ENCODE measurements at places on chromosomes 16 and 17.

GRCh38 chr17:64202683-64203344, 60.2 kb downstream of the TEX2 start:
- DNase-seq, result no peak

- no peak for DNase-seq
Observed at GRCh38 chr16:50487528-50487927, 60.7 kb upstream of the NKD1 start.

- no peak for DNase-seq
Observed at GRCh38 chr16:60510941-60511340, 1525.3 kb downstream of the CDH8 start.

DNA sequence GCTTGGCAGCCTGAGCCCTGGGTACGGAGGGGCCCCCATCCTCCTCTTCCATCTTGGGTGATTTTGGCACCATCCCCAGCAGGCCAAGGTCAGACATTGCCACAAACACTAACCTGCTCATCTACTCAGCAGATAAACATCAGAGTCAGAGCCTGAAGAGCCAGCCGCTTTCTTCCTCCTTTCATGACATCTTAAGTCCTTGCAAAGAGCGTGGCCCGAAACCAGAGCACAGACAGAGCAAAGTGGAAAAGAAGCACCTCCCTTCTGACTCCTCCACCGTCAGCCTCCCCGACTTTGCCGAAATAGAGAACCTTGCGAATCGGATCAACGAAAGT, 60.4 kb upstream of the RPH3AL start:
- no peak for DNase-seq

GRCh38 chr16:13995194-13995593, 75.2 kb downstream of the ERCC4 start:
- no peak for DNase-seq

- no peak for DNase-seq
Observed at GRCh38 chr17:72974605-72975232, 117.8 kb downstream of the SLC39A11 start.

DNA sequence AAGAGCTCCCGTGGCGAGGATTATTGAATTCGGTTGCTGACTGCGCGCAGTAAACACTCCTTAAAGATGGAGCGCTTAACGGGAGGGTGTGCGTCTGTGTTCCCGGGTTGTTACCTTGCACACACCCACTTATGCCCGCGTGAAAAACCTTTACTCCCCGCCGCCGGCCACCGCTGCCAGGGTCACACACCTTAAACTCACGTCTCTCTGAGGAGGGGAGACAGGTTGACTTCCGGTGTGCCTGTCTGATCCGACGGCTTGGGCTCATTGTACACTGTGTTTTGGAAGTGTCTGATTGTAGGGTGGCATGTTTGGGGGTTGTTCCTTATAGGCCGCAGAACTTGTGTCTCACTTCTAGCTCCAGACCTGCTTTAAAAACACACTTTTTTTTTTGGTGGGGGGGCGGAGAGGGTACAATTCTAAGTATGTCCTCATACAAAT, 66.8 kb downstream of the KPNA2 start:
- no peak for DNase-seq

- peak; percentile 91 for DNase-seq
Observed at GRCh38 chr17:1197781-1198490, 18.2 kb upstream of the ABR start.

DNA sequence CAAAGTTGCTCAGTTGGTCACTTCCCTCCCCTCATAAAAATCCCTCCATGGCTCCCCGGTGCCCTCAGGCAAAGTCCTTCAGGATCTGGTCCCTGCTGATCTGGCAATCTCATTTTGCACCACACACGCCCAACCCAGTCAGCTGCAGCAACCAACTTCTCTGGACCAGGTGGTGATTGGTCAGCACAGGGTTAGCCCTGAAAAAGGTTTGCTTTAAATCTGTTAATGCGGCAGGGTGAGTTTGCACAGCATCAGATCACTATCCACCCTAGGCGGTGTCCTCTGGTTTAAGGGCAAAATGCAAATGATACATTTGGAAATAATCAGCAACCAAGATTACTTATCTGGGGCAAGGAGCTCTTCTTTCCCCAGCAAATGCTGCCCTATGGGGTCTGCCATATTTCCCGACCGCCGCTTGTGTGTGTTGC, 42.9 kb upstream of the TNRC6C start:
- no peak for DNase-seq

- DNase-seq, result no peak
Observed at GRCh38 chr16:74275711-74276110, 20.9 kb upstream of the PSMD7 start.

DNA sequence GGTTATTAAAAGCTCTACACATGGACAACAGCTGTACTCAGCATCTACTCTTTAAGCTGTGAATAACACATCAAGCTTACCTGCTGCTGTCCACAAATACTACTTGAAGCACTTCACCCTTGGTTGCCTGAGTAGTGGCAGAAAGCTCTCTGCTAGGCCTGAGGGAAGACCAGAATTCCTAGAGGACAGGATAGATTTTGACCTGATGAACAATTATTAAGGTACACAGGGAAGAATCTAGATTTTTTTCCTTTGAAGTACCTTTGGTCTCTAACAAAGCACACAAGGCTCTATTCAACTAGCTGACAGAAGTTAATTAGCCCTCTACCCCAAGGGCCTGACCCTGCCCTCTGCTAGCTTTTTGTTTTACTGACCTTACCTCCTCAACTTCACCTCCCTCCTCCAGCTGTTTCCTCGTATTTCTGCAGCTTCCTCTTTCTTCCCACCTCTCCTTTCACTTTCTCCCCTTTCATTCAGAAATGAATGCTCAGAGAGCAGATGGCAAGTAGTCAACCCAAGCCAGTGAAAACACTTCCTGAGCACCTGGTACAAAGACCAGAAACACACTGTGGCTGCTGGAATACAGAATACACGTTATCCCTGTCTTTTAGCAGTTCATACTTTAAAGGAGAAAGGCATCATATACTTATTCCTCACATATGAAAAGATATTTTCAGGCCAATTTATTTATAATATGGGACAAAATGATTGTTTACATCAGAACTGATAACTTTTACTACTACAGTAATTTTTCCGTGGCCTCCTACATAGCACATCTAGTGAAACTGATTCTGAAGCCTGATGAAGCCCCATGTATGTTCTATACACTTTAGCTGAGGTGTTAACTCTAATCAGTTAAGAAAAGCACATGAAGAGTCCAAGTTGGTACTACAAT, 5.7 kb upstream of the VEZF1 start:
- peak; percentile 66 for DNase-seq

GRCh38 chr16:29959293-29959692, 2.6 kb upstream of the TMEM219 start:
- no peak for DNase-seq

- DNase-seq, result no peak
Observed at GRCh38 chr17:1169221-1169928, 10.4 kb downstream of the ABR start.

GRCh38 chr16:89442588-89442987, 47.8 kb downstream of the ANKRD11 start:
- no peak for DNase-seq

DNA sequence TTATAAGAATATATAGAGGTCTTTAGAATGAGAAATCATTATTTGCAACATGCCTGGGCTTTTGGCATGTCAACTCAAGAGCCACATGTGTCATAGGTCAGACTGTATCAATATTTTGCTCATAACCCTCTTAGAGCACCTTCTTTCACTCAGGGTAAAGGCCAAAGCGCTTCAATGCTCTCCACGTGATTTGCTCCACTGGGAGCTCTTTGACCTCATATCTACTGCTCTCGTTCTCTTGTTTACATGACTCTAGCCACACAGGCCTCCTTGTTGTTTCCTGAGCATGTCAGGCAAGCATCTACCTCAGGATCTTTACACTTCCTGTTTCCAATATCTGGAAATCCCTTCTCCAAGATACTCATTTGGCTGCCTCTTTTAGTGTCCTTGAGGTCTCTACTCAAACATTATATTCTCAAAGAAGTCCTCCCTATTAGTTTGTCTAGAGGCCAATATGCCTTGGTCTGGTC, 148.4 kb downstream of the TOX3 start:
- no peak for DNase-seq

DNA sequence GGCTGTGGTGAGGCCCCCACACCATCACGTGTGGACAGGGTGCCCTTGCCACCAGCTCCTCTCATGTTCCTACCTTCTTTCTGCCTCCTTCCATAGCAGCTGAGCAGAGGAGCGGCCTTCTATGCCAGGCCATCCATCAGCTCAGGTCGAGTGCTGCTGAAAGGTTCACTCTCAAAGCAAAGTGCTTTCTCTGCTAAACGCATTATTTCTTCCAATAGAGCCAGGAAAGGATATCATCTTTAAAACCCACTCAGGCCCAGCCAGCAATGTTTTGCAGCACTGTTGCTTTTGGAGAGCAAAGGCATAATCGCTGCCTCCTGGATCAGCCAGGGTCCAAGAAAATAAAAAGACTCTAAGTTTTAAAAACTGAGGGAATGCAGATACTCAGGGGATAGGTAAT, 54.9 kb upstream of the GPRC5B start:
- DNase-seq, result no peak

DNA sequence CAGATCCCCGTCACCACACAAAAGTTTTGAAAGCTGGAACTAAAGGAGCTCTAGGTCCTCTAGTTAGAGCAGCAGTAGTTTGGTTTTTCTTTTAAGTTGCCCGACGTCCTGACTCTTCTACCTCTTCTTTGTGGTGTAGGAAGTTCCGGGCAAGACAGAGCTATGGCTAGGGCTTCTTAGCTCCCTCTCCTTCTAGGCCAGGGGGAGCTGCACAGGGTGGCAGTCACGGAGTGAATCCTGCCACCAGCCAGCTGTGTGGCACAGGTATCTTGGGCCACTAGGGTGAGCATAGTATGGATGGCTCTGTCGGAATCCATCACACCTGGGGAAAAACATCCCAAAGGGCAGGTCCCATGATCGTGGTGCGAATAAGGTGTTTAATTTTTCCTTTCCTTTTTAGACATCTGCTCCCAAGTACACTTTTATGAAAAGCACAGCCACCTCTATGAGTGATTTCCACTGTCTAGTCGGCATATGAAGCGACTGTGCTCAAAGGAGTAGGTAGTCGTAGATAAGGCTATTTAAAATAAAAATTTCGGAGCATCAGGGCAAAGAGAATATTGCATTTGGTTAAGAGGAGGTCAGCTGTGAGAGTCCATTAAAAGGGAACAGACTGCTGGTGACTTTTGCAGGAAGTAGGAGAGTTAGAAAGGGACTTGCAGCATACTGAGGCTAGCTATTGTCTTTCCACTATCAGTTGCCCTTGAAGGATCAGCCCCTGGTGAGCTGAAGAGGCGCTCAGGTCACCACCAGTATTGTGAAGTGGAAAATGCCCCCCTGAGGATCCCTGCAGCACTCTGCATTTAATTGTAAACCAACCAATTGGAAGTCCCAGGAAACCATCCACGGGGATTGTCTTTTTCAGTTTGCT, 2.1 kb downstream of the PRKCA start:
- peak; percentile 45 for DNase-seq

DNA sequence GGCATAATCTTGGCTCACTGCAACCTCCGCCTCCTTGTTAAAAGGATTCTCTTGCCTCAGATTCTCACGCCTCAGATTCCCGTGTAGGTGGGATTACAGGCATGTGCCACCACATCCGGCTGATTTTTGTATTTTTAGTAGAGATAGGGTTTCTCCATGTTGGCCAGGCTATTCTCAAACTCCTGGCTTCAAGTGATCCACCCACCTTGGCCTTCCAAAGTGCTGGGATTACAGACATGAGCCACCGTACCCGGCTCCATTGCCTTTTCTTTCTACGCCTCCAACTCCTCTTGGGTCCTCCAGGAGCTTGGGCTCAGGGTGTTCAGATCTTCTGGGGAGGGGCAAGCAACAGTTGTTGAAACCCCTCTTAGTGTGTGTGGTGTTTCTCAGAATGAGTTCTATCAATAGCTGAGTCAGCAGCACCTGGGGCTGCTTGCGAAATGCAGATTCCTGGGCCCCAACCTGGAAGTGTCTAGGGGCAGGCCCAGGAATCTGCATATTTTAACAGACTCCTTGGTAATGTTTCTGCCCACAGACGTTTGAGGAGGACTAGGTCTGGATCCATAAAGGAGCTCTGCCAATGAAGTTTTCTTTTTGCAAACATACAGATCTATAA, 31.4 kb downstream of the SEC14L5 start:
- no peak for DNase-seq

- no peak for DNase-seq
Observed at GRCh38 chr16:4659363-4660353, 33.7 kb upstream of the NUDT16L1 start.

GRCh38 chr17:48543854-48544348, 1.0 kb downstream of the HOXB2 start:
- no peak for DNase-seq

GRCh38 chr17:39634384-39634871, 2.5 kb upstream of the STARD3 start:
- peak; percentile 59 for DNase-seq

DNA sequence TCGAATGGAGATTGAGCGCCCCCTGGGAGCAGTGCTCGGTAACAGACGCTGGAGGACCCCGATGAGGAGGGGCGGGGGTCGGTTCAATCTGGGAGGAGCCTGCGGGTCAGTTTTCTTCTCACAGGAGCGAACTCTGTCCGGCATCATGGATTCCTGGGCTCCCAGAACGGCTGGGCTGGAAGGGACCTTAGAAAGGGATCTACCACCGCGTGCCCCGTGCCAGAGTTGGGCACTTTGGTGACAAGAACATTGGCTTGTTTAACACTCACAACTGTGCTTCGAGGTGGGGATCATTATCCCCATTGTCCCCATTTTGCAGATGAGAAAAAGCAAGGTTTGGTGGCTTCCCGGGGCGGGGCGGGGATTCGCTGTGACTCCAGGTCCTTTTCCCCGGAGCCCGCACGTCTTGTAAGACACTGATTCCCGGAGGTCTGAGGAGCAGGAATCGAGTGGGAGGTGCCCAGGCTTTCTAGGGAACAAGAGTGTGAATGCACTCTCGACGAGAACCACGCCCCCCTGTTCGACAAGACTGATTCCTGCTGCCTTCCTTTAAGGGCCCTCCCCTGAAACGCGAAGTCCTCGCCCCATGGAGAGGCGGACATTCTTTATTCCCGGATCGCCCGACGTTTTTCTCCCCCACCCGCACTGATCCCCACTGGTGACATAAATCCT, 1.5 kb upstream of the FBXL19 start:
- peak; percentile 77 for DNase-seq

DNA sequence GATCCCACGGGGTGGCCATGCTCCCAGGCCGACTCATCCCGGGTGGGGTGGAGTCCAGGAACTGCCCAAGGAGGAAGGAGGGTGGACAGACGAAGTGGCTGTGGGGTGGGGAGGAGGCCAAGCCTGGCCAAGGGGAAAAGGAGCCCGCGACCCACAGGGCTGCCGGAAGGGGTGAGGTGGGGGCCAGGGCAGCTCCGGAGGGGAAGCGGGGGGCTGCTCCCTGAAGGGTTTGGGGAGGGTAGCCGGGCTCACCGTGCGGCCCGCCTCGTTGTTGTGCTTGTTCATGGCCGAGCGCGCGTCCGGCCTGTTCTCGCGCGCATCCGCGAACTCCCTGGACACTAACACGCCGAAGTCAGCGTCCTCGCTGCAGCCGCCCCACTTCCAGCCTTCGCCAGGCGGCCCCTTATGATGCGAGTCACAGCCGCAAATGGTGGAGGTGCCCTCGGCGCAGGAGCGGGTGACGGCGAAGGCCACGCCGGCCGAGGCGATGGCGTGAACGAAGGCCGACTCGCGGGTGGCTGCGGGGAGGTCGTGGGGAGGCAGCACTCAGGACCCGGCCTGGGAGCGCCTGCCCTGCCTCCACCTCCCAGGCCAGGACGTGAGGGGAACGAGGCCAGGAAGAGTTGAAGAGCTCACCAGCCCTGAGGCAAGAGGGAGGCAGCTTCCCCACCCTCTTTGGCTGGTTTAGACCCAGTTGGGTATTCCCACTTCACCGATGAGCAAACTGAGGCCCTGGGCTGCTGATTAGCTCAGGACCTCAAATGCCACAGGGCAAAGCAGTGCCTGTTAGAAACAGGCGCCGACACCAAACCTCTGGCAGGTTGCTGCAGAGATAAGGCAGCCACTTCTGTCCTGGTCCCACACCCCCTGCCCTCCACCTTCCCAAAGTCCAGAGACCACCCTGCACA, 48.7 kb downstream of the WNT3 start:
- DNase-seq, result no peak
